ENCODE measurements at places on chromosomes 12 and 14. TPM values are rescaled to one million over a fixed set of nuclear protein-coding genes. Genes with fewer than 3 reads are reported as not detected.

DNA sequence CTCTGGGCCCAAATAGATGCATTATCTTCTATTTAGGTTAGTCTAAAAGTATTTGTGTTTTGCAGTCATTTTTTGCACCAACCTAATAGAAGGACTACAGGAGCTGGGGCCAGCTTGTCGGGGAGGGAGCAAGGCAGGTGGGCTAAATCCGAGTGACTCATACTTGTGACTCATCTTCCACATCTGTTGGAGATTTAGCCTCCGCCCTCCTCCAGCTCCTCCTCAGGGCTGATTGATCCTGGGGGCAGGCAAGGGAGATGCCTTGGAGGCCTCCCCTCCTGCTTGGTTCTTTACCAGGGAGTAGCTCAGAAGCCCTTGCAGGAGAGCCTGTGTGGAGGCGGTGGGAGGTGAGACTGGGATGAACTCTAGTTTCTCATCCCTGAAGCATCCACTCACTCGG is 27.9 kb downstream of the RHOF start:
- DNase-seq = no peak

The FZD10 gene
- total RNA-seq = 14.1 TPM

- DNase-seq = no peak
These were observed 185.2 kb downstream of the AEBP2 start for GRCh38 chr12:19624491-19624890.

The PIANP gene
- total RNA-seq = 1.7 TPM

DNA sequence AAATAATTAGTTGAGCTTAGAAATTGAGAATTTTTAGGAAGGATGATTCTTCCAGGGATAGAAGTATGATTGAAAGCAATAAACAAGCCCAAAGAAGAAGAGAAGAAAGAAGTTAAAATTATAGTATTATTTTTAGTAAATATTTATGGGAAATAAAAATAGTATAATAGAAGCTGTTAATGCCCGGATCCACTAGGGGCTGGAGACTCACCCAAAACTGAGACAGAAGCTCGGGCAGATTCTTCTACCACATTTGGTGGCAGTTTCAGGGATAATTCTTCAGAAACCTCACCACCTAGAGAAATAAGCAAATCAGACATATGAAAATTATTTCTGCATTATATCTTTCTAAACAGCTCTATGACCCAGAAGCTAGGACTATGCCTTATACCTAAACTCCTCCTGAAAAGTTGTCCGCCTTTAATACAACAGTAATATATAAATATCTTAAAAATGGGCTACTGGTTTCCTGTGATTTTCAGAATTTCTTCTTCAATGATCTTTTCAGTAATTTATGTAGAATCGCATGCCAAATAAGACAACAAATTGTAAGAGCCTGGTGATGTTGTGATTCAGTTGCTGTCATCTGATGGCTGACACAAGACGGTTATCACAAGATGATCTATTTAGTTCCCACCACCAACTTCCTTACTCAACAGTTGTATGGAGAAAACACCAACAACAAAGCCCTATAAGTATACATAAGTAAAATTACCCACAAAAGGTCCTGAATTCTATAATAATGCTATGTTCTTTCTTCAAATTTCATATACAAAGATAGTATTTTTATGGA is 35.6 kb downstream of the A2M start:
- DNase-seq = no peak

DNA sequence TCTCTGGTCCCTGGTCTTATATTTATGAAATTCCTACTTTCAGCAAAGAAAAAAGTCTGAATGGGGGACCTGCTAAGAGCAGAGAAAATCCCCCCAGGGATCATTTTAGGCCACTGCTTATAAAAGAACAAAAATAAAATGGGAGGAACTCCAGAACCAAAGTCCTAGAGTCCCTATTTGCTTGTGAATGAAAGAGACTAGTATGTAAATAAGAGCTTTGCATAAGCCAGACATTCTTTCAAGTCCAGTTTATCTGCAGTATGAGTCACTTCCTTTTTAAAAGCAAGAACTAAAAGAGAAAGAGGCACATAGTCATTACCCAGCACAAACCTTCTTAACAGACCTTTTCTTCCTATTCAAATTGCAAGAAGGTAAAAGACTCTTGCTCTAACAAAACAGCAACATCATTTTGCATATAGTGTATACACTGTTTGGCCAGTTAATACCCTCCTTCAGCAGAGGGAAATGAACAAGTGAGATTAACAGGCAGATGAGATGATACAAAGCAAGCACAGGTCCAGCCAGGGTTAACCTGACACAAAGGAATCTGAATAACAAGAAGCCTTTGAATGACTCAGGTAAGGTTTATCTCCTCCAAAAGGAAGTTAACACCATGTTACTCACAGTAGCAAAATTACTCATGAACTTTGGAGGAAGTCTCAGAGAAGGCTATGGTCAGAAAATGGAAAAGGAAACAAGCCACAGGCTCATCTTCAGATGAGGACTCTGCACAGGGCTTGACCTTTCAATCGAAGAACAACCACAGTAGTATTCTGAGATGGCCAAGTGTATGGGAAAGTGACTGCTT is 87.3 kb downstream of the PHLDA1 start:
- DNase-seq = no peak

GRCh38 chr14:68893566-68893965 is 85.5 kb downstream of the ACTN1 start:
- DNase-seq = no peak

The SLC6A12 gene
- 11.1 TPM for total RNA-seq

- peak; percentile 48 for DNase-seq
These were observed 14.2 kb upstream of the PLXNC1 start for GRCh38 chr12:94133964-94134795.

- no peak for DNase-seq
These were observed 5.6 kb upstream of the FAM234B start for GRCh38 chr12:13038491-13039161.

DNA sequence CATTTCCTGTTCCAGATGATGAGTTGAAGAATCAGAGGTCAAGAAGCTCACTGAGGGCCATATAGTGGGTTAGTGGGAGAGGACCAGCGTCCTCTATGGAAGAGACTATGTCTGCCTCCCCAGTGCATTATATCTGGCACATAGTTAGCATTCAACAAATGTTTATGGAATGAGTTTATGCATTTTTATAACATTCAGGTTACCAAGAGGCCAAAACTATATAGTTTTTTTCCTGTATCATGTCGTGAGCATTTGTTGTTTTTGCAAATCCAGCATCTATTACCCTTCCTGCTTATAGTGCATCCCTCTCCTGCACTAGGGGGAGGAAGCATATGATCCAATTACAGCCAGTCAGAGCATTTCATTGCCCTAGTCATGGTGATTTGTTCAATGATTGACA is 60.6 kb downstream of the SUDS3 start:
- DNase-seq = no peak

- no peak for DNase-seq
These were observed 620 bp downstream of the PGAM5 start for GRCh38 chr12:132711080-132711843.
